ENCODE measurements at places on chromosomes 2 and 18.

- DNase-seq: no peak
Observed at GRCh38 chr2:128261245-128262128, 57.2 kb downstream of the HS6ST1 start.

GRCh38 chr2:47072018-47072691, 83.0 kb downstream of the STPG4 start:
- no peak for DNase-seq

DNA sequence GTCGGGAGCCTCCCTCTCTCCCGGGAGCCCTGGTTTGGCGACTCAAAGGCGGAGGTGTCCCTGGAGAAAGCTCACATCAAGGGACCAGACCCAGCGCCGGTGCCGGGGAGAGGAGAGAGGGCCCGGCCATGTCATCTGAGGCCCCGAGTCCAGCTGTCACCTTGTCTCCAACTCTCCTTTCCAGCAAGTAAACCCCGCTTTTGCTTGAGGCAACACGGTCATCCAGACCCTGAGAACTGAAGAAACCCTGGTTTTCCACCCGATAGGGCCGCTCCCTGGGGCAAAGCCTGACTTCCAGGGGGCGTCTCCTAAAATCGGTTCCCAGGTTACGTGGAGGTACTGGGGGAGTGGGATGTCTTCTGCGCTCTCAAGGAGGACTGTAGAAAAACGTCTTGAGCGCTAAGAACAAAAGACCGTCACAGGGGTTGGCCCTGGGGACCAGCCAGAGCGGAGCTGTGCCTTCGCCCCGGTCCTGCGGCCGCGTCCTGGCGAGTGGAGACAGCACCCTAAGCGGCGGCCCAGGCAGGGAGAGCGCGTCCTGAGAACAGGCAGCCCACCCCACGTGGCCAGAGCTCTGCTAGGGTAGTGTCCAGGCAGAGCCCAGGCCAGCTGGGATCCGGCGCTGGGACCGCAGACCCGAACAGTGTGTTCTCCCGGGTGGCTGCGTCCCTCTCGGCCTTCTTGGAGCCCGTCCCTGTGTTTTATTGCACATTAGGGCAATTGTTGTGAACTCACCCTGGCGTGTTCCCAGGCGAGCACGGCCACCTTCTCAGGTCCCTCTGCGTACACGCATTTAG, 55.7 kb downstream of the TMEM18 start:
- no peak for DNase-seq

DNA sequence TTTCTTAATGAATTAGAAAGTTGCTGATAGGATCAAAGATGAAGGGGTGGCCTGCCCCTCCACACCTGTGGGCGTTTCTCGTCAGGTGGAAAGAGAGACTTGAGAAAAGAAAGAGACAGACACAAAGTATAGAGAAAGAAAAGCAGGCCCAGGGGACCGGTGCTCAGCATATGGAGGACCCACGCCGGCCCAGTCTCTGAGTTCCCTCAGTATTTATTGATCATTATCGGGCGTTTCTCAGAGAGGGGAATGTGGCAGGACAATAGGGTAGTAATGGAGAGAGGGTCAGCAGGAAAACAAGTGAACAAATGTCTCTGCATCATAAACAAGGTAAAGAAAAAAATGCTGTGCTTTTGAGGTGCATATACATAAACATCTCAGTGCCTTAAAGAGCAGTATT, 144.3 kb downstream of the CCDC102B start:
- no peak for DNase-seq

DNA sequence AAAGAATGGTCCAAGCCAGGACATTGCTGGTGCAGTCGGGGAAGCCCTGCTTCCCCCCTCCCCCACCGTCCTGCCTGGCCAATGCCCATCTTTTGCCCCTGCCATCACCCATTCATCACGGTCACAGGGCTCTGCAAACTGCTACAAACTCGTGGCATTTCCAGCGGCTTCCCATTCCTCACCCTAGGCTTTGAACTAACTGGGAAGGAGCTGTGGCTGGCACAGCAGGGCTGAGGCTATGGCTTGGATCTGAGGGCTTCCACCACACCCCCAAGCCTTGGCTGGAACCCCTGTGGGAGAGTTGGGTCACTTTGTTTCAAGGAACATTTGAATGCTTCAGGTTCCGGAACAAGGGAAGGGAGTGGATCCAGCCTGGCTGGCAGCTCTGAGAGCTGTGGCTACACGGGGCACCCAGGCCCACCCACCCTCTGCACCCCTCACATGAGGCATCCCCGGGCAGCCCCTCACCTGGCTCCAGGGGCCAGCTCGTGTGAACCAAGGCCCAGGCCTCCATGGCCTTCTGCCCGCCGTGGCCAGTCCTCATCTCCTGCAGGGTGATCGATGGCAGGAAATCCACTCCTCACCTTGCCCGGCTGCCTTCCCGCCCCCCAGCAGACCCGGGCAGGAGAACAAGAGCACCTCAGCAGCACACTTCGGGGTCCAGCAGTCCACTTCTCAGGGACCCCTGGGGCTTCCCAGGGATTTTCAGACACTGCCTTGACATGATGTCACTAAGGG, 58.8 kb upstream of the OTOS start:
- no peak for DNase-seq

- DNase-seq: peak; percentile 49
Observed at GRCh38 chr2:201680743-201681142, 17.7 kb downstream of the MPP4 start.

DNA sequence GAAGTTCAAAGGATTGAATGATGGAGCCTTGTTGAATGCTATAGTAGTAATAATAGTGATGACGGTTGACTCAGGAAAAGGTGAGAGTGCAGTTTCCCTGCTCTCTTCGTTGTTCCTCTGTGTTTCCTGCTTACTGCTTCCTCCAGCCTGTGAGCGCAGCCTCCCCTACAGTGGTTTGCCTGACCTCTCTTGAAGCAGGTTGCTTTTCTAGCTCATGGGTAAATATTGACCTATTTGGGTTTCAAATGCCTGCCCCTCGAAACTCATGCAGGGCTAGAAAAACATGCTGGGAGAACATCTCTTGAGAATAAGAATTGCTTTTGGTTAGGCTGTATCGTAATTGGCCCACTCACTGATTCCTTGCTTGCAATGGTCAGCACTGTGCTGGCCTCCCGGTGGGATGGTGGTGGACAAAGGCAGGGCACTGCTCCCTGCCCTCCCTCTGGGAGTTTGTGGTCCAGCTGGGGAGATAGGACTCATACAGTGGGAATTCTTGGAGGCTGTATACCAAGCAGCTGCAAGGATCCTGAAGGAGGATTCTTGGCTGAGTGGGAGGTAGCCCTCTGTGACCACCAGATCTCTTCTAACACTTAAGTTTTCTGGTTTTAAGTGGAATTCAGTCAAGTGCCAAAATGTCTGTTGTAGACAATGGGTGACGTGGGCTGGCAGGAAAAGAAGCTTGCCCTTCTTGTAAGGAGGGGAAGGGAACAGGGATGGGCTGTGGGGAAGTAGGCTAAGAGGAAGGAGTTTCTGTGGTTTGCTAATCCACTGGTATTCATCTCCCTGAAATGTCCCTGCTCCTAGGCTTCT, 5.4 kb upstream of the RNF181 start:
- DNase-seq: peak; percentile 82

Measured in HepG2 (cell line).